ENCODE measurements at places on chromosomes 6 and 20. TPM values are rescaled to one million over a fixed set of nuclear protein-coding genes. Genes with fewer than 3 reads are reported as not detected.
A peak's percentile ranks its signal among the peaks of the same experiment; 100 is the strongest.

- DNase-seq, result no peak
These were observed 930.8 kb downstream of the TFAP2A start for GRCh38 chr6:9484091-9484490.

DNA sequence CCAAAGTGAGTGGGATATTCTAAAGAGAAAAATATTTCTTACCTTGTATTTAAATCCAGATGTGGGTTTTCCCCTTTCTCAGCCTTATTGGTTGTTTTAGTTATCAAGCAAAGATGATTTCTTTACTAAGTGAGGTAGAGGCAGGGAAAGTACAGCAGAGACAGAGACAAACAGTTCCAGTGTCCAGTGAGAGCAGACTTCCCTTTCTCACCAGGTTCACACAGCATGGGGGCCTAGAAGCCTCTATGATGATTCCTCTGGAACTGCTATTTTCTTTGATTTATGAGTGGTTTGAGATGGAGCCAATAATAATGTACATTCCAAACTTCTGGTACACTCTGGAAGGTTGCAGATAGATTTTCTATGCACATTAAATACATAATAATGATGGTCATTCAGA is 234.0 kb upstream of the MARCKS start:
- DNase-seq, result no peak

GRCh38 chr6:165889636-165890403 is 226.8 kb upstream of the PDE10A start:
- DNase-seq, result peak; percentile 61

DNA sequence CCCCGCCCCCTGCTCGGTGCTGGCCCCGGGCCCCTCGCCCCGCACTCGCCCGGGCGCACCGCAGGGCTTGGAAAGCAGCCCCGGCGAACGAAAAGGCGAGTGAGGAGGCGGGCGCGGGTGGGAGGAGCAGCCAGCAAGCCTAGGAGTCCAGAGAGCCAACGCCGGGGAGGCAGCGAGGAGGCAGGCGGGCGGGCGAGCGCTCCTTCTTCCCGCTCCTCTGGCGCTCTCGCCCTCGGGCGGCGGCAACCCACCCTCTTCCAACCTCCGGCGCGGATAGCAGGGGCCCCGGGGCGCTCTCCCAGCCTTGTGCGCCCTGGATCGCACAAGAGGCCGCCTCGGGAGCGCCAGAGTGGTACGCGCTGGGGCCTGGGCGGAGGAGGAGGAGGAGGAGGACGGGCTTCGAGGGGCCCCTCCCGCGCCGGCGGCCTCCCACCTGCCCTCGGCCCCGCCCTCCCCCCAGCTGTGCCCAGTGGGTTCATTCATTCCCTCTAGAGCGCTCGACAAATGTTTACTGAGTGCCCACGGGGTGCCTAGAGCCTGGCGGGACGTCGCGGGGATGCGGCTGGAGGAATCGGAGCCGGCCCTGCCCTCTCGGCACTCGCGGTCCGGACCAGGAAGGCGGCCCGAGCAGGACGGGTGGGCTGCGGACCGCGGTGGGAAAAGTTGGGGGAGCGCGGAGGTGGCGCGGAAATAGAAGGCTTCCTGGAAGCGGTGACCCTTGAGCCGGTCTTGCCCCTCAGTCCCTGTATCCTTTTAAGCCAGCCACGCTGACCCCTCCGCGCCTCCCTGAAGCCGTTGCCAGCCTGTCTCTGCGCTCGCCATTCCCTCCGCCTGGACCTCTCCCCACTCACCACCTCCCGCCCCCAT is at the start of gene BMP7:
BMP7 (minus strand) TSS at position 351 of the 867 bp plus-strand sequence. CDS start 519 bp downstream, outside the sequence.
- peak; percentile 31 for DNase-seq

DNA sequence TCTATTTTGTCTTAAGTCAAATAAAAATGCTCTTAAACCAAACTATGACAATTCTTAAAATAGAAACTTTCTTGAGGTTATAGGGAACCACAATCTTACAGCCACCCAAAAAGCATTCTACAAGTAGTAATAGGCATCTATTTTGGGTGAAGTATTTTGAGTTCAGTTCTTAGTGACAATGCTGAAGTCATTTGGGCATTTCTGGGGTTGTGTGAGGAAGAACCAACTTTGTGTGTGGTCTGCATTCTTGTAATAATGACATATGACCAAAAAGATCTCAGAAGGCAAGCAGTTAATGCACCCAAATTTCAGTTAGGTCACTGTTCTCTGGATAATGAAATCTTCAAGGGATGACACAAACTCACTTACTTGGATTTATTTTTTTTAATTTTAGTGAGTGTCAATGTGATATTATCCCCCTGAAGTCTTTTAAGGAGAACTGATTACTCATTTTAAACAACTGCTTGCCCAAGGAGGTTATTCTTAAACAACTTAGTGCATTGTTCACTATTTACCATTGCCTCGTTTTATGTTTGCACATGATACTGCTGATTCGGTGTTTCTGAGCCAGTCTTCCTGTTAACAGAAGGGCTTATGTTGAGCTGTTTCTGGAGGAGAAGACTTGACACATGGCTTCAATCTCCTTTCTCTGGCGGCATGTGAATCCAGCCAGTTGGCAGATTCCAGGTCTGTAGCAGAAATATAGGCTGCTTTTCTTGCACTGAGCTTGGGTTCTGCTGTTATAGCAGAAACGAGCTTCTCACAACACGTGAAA is 618.9 kb downstream of the BCKDHB start:
- peak; percentile 75 for DNase-seq

DNA sequence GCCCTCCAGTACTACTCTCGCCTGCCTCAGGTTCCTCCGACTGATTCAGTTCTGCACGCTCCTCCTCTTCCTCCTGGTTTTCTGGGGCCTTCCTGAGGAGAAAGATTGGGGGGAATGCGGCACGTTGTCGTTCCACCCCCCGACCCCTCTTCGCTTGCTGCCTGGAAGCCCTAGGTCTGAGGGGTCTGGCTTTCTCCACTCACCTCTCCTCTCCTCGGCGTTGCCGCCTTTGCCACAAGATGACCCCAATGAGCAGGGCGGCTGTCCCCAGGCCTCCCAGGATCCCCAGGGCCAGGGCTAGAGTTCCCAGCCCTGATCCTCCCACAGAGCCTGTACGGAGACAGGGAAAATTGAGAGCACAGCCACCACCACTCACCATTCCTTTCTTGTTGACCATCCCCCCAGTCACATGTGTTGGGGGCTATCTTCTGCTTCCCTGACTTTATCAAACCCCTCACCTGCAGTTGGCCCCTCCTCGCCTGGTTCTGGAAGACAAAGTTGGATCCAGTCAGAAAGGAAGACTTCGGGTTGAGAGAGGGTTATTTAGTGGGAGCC is 2.8 kb downstream of the AGER start:
- DNase-seq, result no peak

- no peak for DNase-seq
These were observed 43.1 kb downstream of the MBOAT1 start for GRCh38 chr6:20169119-20169557.

- DNase-seq, result no peak
These were observed 126.4 kb downstream of the BANF2 start for GRCh38 chr20:17825960-17826843.

DNA sequence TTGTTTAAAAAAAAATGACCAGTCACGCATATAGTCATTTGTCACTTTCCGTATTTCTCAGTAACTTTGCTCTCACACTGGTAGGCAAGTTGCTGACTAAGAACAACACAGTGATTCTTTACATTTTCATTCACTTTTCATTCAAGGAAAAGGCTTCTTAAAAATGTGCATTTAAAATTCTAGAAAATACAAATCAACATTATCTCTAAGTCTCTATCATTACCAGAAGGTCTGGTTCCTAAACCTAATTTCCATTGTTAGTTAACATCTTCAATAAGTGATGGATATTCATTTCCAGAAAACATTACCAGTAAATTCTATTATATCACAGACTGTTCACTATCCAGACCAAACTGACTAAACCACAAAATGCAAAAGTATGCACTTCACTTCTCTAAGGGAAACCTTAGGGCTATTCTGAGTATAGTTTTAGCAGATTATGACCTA is 115.3 kb downstream of the AHI1 start:
- DNase-seq, result no peak

- DNase-seq, result no peak
These were observed 65.8 kb upstream of the STMND1 start for GRCh38 chr6:17036065-17036393.

Gene CRIP3
- not detected for total RNA-seq

Gene PI16
- not detected for total RNA-seq

Gene TNFRSF6B
- 1.6 TPM for total RNA-seq

Gene BPI
- total RNA-seq, result not detected

Gene SNPH
- 10.7 TPM for total RNA-seq

Gene ZNF334
- not detected for total RNA-seq

Gene WFDC10B
- total RNA-seq, result not detected

Gene RTN4IP1
- total RNA-seq, result 9.3 TPM

Gene GPR6
- not detected for total RNA-seq

Data from SK-MEL-5 (cell line).